ENCODE measurements at places on chromosomes 1 and 21.

DNA sequence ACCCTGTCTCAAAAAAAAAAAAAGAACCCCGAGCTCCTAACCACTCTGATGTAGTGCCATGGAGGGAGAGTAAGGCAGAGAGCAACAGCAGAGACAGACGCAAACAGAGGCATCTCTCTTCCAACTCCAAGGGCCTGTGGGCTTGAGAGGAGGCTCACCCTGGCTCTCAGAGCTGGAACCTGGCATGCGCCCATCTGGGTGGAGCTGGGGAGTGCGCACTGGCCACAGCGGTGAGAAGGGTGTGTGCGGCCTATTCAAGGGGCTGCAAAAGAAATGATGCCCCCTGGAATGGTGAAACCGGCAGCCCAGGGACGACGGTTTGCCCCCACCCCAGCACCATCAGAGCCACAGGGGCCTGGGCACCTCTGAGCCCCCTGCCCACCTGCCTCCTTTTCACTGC is 17.6 kb downstream of the COL8A2 start:
- no peak for DNase-seq

DNA sequence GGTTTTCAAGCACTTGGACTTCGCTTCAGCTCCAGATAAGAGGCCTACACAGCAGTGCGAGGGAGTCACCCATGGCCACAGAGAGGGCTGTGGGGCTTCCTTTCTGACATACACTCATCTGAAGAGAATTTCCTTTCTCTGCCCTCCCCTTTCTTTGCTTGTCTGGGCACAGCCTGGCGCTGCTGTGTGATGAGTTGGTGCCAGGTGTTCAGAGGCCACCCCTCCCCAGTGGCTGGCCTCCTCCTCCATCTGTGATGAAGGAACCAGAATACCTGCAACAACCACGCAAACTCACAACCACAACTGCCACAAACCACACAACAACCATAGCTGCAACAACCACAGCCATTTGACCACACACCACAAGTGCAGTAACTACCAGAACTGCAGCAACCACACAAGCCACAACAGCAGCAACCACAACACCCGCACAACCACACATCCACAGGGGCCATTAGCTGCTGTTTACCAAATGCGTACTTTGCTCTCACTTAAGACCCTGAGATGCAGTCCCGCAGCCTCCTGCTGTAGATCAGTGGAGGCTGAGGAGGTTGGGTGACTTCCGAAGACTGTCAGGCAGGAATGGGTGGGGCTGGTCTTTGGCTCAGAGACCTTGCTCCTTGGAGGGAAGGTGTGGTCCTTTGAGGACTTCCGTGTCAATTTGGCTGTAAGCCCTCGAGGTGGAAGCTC is 71.1 kb downstream of the IER5 start:
- DNase-seq = peak; percentile 33

DNA sequence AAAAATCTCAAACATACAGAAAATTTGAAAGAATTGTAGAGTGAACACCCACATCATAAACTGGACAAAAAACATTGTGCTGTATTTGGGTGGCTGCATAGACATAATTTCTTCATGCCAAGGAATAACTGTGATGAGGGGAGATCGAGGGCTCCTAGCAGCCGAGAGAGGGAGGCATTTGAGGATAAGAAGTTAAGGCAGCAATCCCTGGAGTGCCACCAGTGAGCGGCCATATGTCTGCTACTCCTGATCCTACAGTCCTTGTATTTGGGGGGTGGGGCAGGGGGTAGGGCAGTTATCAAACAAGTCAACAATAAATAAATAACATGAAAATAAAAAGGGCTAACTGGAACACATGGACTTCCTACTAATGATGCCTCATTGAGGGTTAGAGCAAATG is 54.5 kb downstream of the ATP5PO start:
- DNase-seq = no peak

DNA sequence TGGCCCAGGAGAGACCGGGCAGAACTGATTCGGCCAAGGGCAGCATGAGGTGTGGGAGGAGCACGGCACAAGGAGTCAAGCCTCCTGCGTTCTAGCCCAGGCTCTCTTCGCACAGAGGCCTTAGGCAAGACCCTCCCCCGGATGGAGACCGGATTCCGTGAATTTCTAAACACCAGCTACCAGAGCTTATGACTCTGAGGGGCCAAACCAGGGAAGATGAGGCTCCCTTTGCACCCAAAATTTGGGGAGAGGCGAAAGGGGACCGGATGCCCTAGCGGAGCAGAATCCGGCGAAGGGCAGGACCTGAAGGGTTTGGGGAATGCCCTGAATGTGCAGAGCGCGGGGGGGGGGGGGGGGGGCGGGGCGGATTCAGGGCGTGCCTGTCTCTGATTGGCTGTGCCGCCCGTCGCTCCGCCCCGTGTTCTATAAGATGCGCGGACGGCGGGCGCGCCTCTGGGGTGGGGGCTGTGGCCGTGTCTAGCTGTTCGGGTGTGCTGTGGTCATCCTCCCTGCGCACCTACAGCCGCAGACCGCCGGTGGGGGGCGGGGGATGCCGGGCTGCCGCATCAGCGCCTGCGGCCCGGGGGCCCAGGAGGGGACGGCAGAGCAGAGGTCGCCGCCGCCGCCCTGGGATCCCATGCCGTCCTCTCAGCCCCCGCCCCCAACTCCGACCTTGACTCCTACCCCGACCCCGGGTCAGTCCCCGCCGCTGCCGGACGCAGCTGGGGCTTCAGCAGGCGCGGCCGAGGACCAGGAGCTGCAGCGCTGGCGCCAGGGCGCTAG is at the start of gene TRNP1:
Gene TRNP1, plus strand, starts transcription at position 456 of the 783 bp plus-strand sequence. Its CDS starts 95 bp downstream, at position 551.
- peak; percentile 57 for DNase-seq

DNA sequence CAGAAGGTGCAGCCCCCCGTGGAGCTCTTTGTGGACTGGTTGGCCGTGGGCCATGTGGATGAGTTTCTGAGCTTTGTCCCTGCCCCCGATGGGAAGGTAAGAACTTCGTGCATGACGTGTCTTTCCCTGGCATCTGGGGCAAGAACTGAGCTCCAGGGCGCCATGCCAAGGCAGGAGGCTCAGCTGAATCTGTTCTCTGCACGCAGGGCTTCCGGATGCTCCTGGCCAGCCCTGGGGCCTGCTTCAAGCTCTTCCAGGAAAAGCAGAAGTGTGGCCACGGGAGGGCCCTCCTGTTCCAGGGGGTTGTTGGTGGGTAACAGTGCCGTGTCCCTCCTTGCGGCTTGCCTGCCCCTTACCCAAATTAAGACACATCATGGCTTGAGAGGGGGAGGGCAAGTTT is 27.7 kb downstream of the PADI3 start:
- DNase-seq = no peak

- no peak for DNase-seq
These were observed 1.7 kb upstream of the TMEM51 start for GRCh38 chr1:15151871-15152270.

- no peak for DNase-seq
These were observed 47.9 kb upstream of the BCAR3 start for GRCh38 chr1:93729502-93729901.

GRCh38 chr1:19645411-19646251 is 1.5 kb downstream of the NBL1 start:
- no peak for DNase-seq

All from activated CD4-positive, alpha-beta T cell treated with anti-CD3 and anti-CD28 coated beads, Interleukin-2, Interleukin-4, amounts not matched to agents 100 ng/mL and 50 ng/mL, durations not matched to agents 16 hours and 8 hours (primary cell).